ENCODE measurements at places on chromosomes 5 and 9.

DNA sequence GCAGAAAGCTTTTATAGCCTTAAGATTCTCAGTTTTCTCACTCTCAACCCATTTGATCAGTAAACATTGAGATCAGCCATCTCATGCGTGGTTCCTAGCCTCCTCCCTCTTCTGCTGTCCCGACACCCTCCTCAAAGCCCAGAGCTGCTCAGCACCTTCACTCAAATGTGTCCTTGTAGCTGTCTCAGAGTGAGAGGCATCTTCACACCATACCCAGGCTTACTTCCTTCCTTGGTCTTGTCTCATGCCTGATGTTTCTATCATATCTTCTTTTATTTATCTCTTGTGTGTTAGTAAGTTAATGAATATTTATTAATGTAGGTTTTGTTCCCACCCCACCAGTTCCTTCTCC is 72.4 kb upstream of the SNX2 start:
- DNase-seq: no peak

DNA sequence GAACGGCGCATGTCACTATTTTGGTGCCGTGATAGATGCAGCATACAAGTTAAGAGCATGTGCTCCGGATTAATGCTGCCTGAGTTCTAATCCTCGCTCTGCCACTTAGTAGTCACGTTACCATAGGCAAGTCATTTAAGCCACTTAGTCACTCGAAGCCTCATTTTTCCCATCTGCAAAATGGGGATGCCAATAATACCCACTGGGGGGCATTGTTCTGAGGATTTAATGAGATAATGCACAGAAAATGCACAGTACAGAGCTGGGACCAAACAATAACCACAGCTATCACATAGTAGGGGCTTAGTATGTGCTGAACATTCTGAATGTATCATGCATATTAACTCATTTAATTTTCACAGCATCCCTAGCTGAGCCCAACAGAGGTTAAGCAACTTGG is 9.1 kb downstream of the NIPAL4 start:
- DNase-seq: no peak

GRCh38 chr5:91187032-91187431 is 196.1 kb downstream of the ARRDC3 start:
- no peak for DNase-seq

GRCh38 chr5:107665036-107665570 is 5.6 kb downstream of the EFNA5 start:
- DNase-seq: no peak

DNA sequence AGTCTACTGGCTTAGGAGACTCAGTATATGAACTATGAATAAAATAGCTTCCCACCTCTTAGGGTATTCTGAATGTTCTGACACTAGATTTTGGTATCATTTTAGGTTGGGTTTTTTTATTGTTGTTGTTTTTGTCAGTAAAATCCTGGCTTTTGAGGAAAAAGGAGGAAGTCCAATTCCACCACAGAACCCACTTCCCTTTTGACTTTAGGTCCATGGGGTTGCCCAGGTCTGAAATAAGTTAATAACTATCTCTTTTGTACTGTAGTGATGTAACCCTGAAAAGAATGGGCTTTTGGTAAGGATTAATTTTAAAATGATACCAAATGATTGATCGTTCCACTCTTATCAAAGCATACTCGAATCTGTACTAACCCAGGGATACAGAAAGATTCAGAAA is 29.1 kb upstream of the IL12B start:
- DNase-seq: no peak

GRCh38 chr5:66710557-66711088 is 114.4 kb downstream of the MAST4 start:
- no peak for DNase-seq

GRCh38 chr5:173691931-173692330 is 75.5 kb upstream of the BOD1 start:
- no peak for DNase-seq

- no peak for DNase-seq
Observed at GRCh38 chr5:158461240-158461854, 602.4 kb upstream of the CLINT1 start.

GRCh38 chr9:106291786-106292185 is 571.2 kb upstream of the ZNF462 start:
- no peak for DNase-seq

DNA sequence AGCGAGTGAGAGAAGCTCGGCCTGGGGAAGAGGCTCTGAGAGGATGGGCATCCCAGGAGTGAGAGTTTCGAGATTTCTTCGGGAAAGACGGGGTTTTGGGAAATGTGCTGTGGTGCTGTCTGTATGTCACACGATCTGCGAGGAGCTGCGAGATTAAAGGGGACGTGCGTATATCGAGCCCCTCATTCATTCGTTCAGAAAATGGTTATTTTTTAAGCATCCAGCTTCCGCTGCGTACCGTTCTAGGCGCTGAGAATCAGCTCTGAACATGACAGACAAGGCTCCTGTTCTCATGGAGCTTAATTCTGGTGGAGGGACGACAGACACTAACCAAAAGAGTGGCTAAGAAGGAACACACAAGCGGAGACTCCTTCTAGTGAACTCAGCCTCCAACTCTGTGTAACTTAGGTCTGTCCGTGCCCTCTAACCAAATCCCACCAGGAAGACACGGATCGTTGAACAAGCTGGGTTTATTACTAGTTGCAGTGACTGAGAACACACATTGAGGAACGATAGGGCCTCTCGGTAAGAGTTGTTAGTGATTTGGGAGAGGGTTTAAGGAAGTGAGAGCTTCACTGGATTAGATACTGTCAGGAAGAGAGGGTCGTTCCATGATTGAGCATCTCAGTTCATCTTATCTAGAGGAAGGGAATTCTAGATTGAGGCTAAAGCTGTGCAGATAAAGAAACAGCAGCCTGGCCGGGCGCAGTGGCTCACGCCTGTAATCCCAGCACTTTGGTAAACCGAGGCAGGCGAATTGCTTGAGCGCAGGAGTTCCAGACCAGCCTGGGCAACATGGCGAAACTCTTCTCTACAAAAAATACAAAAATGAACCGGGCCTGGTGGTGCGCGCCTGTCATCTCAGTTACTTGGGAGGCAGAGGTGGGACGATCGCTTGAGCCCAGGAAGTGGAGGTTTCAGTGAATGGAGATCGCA is 1.0 kb upstream of the FBXW11 start:
- no peak for DNase-seq

- DNase-seq: no peak
Observed at GRCh38 chr5:173301695-173302545, 26.3 kb downstream of the STC2 start.

- DNase-seq: no peak
Observed at GRCh38 chr9:16501141-16501540, 369.3 kb downstream of the BNC2 start.

DNA sequence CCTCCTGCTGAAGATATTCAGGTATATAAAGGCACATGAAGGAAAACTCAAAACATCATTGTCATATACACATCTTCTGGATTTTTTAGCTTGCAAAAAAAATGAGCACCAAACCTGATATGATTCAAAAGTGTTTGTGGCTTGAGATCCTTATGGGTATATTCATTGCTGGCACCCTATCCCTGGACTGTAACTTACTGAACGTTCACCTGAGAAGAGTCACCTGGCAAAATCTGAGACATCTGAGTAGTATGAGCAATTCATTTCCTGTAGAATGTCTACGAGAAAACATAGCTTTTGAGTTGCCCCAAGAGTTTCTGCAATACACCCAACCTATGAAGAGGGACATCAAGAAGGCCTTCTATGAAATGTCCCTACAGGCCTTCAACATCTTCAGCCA is at the start of gene IFNK:
Gene IFNK, plus strand, starts transcription at position 55 of the 400 bp plus-strand sequence. Its CDS starts 47 bp downstream, at position 102.
- DNase-seq: no peak

DNA sequence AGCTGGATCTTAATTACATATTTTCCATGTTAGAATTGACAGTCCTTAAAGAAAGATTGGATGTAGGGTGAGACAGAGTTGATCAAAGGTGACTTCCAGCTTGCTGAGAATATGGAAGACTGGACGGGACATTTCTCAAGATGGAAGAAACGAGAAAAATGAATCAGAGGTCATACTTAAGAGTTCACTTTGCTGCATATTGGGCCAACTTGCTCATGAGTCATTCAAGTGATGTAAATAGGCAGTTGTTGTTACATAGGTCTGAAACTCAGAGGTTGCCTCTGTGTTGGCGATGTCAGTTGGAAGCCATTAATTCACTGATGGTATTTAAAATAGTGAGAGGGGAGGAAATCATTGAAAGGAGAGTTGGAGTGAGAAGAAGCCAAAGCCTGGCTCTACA is 132.8 kb downstream of the CD180 start:
- no peak for DNase-seq

DNA sequence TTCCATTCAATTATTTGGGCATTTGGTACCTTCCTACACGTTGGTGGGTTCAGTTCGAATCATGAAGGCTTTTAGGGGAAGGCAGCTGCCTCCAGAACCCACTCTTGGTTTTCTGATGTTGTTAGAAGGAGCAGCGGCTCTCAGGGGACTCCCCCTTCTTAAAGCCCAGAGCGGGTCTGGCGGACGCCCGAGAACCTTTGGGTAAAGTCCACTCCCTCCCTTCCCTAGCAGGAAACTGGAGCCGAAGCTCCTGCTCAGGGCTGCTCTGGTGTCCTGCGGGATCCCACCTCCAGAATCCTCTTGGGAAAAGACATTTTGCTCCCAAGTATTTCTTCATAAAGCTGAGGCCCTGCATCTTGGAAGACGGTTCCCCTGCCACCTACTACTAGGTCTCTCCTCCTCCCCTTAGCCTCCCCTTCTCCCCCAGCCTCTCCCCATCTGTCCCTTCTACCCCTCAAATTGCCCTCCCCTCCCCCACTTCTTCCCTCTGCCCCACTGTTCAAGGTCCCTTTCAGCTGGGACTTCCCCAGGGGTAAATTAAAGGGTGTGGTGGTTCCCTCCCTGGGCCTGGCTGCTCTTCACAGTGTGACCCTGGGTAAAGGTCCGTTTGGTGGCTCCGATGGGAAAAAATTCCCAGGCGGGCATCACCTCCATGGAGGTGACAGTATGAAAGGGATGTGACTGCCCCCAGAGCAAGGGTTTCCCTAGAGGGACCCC is 9.3 kb downstream of the IRX4 start:
- DNase-seq: no peak

GRCh38 chr5:134146651-134147518 is 29.9 kb downstream of the SKP1 start:
- no peak for DNase-seq

DNA sequence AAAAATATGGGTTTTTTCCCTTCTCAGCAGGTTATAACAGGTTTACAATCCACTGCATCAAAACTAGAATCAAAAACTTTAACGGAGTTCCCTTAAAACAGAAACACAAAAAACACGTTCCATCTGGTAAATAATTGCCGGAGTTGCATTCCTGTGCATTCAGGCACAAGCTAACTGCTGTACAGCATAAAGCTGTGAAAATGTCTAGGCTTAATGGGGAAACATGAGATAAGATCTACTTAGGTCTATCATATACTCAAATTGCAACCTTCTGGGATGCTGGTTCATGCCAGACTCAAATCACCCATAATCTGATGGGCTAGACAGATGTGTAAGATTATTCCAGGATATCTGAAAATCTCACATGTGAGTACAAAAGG is 265.3 kb downstream of the DOCK8 start:
- peak; percentile 73 for DNase-seq

DNA sequence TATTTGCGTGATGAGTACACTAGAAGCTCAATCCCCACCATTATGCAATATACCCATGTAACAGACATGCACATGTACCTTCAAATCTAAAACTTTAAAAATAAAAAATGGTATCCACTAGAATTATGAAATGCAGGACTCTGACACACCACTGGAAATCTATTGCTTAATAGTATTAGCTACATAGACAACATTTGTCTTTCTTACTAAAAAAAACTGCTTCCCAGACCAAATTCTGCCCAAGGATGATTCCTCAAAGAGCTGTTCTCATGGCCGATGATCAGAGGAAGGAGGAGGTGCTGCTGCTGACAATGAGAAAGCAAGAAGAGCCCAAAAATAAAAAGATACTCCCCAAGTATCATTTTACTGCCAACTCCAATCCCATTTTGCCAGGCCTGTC is 67.2 kb downstream of the TTC39B start:
- DNase-seq: no peak

DNA sequence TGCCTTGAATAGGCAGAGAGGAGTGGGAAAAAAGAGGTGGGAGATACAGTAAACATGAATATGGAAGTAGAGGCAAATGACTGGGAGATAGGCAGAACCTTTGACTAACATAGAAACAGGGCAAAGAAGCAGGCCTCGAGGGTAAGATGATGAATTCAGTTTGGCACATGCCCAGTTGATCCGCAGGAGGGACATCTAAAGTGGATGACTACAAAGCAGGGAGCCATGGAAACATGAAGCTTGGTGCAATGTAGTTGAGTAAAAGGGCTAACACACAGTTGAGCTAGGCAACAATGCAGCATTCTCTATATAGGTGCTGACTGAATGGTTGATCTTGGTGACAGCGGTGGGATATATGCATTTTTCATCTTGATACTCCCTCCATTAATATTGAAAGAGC is 253.8 kb downstream of the DMRT2 start:
- DNase-seq: no peak

DNA sequence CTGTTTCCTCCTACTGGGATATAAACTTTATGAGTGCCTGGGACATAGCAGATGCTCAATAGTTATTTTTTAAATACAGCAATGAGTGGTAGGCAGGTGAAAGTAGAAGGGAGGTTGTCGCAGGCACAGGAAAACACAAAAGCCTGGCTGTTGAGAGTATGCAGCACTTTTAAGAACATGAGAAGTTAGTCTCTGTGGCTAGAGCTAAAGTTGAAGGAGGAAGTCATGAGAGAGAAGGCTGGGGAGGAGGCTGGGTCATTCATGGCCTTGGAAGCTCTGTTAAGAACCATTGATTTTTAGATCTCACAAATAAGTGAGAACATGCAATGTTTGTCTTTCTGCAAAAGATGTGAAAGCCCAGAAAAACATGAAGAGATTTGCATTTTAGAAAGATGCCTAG is 126.7 kb downstream of the PRKACG start:
- DNase-seq: no peak

- DNase-seq: no peak
Observed at GRCh38 chr5:141857226-141857625, 21.0 kb downstream of the PCDH1 start.

- DNase-seq: no peak
Observed at GRCh38 chr5:56246769-56247168, 13.6 kb upstream of the ANKRD55 start.

DNA sequence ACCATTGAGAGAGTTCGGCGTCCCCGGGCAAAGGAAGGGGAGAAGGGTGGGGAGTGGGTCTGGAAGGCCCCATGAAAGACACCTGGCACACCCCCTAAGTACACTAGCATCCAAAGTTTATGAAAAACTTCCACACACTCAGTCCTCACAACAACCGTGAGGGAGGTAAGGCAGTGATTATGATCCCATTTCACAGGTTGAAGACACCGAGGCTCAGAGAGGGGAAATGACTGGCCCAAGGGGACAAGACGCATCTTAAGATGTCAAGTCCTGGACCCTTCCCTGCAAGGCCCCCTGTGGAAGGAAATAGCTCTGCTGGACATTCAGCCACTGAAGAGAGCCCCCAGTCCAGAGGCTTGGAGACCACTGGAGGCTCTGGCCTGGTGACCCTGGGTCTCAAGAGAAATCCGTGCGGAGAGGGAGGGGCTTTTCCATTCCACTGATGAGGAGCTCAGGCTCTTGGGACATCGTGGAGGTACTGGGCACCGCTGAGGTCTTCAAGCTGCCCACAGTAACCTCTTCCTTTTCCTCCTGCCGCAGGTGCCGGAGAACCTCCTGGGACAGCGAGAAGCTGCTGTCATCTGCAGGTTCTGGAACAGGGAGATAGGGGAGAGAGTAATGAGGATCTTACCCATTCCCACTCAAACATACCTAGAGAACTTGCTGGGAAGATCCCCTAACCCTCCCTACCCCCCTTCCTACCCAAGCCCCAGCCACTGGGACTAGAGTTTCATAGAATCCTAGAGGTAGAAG is 5.2 kb downstream of the SMIM33 start:
- no peak for DNase-seq

- no peak for DNase-seq
Observed at GRCh38 chr5:83507431-83507830, 35.9 kb downstream of the VCAN start.

All from kidney epithelial cell (primary cell).